DMS79 (cell line): ENCODE measurements at places on chromosomes 5 and 9.
A peak's percentile ranks its signal among the peaks of the same experiment; 100 is the strongest.

DNA sequence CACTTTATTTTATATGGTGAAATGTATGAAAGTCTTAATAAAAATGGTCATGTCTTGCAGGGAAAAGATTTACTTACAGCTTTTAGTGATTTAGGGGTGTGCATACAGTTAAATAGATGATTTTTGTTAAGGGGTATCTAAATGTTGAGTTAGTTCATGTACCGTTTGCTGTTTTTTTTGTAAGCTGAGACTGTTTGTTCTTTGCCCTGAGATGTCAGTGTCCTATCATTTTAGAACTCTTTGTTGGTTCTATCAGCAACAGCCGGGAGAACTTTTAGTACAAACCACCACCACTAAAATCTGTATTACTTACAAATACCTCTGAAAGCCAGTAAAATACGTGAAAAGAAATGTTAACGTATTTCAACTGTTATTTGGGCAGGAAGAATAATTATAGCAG lies 56.3 kb upstream of the MTMR12 start:
- DNase-seq = no peak

DNA sequence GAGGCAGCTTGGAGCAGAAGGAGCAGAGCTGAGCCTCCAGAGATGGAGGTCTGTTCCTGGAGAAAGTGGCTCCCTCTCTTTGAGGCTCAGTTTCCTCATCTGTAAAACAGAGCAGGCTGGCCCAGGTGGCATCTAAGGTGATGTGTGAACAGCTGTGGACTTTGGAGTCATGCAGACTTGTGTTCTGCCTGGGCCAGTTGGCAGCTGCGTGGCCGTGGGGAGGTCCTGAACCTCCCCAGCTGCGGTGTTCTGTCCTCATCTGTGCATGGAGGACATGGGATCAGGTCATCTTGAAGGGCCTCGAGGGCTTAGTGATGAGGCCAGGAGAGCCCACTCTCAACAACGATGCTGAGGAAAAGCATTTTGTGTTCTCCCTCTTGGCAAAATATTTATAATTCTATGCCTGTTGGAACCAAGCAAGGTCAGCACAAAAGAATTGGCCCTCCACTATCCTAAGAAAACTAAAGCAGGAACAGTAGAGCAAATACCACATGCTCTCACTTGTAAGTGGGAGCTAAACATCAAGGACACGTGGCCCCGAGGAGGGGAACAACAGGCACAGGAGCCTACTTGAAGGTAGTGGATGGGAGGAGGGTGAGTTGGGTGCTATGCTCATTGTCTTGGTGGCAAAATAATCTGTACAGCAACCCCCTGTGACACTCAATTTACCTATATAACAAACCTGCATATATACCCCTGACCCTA lies 63.2 kb upstream of the COL15A1 start:
- DNase-seq = no peak

GRCh38 chr5:55406292-55406691 lies 98.5 kb downstream of the MTREX start:
- DNase-seq = no peak

GRCh38 chr5:163504079-163504931 lies 1.1 kb upstream of the MAT2B start:
- DNase-seq = peak; percentile 36

DNA sequence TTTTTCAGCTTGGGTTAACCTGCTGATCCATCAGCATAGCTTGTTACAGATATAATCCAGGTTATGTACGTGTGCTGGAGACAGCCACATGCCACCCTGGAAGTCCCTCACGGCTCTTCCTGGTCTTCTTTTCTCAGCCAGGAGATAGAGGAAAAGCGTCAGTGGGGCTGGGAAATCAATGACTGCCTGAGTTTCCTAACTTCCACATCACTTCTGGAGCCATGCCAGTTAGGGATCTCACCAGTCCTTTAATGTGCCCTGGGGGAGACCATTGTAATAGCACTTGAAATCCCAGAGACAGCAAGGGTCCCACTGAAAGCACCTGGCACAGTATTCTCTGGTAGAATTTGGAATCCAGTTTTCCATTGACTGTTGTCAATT lies 29.2 kb downstream of the ANXA2R start:
- peak; percentile 36 for DNase-seq

DNA sequence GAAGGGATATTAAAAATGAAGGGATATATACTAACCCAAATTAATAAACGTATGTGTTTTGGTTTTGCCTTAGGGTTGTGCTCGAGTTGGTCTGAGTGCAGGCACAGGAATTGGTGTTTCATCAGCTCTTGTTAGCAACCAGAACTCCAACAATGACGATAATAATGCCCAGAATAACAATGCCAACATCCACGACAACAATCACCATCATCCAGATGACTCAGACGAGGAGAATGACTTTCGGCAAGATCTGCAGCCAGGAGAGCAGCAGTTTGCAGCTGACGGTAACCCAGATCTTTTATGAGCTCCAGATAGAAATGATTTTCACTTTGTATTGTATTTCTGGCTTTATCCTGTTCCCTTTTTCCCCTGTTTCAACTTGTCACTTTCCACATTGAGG lies 33.2 kb downstream of the FBXO38 start:
- DNase-seq = no peak
